ENCODE measurements at places on chromosomes 6 and 20.

- no peak for DNase-seq
Measured at GRCh38 chr6:170485159-170485558, 67.9 kb downstream of the PSMB1 start.

DNA sequence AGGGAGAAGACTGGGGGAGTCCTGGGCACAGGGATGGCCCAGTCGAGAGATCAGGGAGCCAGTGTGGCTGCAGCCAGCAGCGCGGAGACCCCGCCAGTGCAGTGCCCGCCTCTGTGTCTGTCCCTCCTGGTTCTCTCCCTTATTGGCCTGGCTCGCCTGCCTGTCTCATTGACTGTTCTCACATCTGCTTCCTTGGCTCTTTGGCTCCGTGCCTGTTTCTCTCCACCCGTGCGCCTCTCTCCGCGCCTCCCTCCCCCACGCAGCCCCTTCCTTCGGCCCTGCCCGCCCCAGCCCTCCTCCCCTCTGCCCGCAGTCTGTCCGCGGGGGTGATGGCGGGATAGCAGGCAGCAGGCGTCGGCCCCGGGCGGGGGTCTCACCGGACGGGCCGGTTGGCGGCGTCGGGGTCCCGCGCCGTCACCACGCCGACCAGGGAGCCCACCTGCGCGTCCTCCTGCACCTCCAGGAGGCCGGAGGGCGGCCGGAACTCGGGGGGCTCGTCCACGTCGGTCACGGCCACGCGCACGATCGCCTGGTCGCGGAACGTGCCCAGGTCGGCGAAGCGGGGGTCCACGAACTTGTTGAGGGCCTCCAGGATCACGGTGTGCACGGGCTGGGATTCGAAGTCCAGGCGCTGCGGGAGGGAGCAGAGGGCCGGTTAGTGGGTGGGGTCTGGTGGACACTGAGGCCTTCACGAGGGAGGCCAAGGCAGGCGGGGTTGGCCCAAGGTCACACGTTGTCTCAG is 92.0 kb downstream of the CD40 start:
- no peak for DNase-seq

GRCh38 chr6:168029459-168030217 is 32.2 kb downstream of the KIF25 start:
- DNase-seq, result no peak

- no peak for DNase-seq
Measured at GRCh38 chr6:150301846-150302519, 66.8 kb upstream of the IYD start.

- no peak for DNase-seq
Measured at GRCh38 chr6:89008001-89008814, 44.8 kb upstream of the RNGTT start.
